ENCODE measurements at places on chromosomes 16 and 17.

- no peak for DNase-seq
These were observed 4.8 kb downstream of the CBLN1 start for GRCh38 chr16:49276646-49277385.

DNA sequence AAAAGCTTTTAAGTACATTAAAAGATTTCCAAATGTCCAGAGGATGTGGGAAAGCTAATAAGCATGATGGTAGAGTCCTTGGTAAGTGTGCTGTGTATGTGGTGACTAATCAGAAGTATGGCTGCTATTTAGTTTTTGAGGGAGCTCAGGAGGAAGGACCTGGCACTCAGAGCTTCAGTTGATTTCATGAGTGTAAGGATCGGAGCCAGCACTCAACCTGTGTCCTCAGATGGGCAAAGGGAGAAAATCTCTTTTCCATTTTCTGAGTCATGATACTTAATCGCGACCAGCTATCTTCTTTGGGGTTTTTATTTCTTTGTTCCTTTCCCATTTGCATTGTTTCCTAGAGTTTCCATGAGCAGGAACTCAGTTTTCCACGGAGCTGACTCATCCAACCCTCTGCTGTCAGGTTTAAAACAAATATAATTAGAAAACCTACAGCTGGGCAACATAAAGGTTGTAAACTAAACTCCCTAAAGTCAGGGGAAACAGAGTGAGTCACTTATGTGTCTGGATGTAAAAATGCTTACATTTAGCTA, 125.4 kb downstream of the MAP2K6 start:
- no peak for DNase-seq

DNA sequence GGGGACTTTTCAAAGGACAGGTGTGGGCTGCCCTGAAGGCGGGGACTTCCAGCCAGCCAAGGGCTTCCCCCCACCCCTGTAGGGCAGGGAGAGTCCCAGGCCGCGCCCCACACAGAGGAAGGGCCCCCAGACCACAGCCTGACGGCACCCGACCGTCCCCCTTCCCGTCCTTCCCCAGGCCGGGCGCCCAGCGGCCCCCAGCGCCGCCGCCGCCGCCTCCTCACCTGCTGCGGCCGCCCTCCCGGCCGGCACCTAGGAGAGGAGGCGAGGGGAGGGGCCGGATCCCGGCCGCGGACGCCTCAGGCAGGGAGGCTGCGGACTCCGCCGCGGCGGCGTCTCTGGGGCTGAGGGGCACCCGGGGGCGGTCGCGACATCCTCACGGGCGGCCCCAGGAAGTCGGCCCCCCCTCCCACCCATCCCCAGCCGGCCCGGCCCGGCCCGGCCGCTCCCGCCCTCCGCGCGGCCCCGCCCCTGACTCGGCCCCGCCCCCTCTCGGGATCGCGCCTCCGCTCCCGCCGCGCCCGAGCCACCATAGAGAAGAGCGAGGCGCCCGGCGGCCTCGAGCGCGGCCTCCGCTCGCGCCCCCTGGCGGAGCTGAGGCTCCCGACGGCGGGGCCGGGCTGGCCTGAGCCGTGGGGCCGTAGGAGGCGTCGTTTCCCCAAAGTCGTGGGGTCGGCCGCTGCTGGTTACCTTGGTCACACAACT, 25.5 kb upstream of the RFFL start:
- peak; percentile 87 for DNase-seq

DNA sequence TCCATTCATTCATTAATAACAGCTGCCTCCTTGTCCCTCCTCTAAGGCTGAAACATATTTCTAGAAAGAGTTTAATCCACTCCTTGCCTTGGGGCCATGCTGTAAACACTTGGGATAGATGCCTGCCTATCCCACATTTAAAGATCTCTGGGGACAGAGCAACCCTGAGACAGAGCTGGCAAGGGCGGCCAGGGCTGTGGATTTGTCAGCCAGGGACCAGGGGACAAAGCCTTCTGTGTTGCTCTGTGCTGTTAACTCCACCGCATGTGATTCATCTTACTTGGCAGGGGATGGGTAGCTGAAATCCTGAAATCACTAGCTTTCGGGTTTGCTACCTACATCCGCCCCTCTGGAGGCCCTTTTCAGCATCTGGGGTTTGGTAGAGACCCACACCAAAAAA, 392.9 kb downstream of the SLC39A11 start:
- no peak for DNase-seq

DNA sequence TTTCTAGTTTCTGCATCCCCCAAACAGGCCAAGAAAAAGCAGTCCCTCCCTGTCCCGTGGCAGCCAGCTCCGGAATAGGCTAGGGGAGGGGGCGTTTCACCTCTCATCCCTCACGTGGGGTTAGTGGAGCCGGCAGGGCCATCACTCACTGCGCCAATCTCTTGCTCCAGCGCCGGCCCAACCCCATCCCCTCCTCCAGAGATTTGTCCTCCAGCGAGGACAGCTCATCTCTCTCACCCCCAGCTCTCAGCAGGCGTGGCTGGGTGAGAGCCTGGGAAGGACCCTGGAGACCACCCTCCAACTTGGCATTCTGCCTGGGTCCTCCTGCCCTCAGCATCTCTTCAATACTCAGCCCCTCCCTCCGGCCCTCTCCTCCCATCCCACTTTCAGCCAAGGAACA, 74.1 kb downstream of the TMEM132E start:
- DNase-seq: no peak

GRCh38 chr17:45371414-45372324, 54.8 kb upstream of the MAP3K14 start:
- no peak for DNase-seq

GRCh38 chr17:20142268-20142667, 133.1 kb downstream of the SPECC1 start:
- DNase-seq: no peak

GRCh38 chr16:55130911-55131310, 193.1 kb upstream of the IRX6 start:
- no peak for DNase-seq

GRCh38 chr17:20200016-20200795, 191.0 kb downstream of the SPECC1 start:
- no peak for DNase-seq

DNA sequence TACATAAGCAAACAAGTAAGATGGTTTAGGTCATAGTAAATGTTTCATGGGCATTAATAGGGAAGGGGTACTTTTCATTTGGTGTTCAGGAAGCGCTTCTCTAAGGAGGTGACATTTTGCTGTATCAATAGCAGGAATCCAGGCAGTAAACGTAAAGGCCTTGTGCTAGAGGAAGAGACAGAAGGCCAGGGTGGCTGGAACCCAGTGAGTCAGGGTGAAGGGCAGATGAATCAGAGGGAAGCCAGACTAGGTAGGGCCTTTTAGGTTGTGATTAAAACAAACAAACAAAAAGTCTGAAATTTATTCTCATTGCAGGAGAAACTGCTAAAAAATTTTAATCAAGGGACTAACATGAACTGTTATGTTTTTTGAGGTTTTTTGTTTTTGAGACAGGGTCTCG, 6.5 kb downstream of the BMERB1 start:
- no peak for DNase-seq

- DNase-seq: no peak
These were observed 235.4 kb upstream of the DYNLRB2 start for GRCh38 chr16:80305410-80305809.

- no peak for DNase-seq
These were observed 220.6 kb downstream of the NTN1 start for GRCh38 chr17:9241774-9242496.

DNA sequence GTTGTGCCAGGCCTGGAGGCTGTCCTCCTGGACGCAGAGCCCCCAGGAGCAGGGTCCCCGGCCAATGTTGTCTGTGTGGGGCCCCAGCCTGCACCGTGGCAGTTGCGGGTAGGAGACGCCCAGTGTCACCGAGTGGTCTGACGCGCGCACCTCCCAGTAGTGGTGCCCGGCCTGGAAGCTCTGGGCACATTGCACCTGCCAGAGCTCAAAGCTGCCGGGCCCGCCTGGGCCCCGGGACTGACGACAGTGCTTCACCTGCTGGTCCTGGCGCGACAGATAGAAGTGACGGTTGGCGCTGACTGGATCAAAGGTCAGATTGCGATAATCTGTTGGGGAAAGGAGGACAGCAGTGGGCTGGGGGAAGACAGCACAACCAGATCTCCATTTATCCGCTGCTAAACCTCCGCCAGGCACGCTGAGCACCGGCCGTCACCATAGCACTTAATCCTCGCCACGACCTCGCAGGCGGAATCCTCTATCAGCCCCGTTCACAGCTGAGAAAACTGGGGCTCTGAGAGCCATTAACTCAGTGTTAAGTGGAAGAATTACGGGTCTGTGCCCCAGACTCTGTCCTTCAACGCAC, 5.6 kb downstream of the TRIM65 start:
- no peak for DNase-seq

GRCh38 chr17:2718150-2718938, 6.8 kb upstream of the CLUH start:
- no peak for DNase-seq

- no peak for DNase-seq
These were observed 114.1 kb downstream of the SPAG9 start for GRCh38 chr17:51006601-51007000.

GRCh38 chr16:35642322-35642835, 2183.0 kb downstream of the TP53TG3F start:
- DNase-seq: no peak

GRCh38 chr16:28589069-28589468, 7.8 kb downstream of the SULT1A2 start:
- DNase-seq: no peak

DNA sequence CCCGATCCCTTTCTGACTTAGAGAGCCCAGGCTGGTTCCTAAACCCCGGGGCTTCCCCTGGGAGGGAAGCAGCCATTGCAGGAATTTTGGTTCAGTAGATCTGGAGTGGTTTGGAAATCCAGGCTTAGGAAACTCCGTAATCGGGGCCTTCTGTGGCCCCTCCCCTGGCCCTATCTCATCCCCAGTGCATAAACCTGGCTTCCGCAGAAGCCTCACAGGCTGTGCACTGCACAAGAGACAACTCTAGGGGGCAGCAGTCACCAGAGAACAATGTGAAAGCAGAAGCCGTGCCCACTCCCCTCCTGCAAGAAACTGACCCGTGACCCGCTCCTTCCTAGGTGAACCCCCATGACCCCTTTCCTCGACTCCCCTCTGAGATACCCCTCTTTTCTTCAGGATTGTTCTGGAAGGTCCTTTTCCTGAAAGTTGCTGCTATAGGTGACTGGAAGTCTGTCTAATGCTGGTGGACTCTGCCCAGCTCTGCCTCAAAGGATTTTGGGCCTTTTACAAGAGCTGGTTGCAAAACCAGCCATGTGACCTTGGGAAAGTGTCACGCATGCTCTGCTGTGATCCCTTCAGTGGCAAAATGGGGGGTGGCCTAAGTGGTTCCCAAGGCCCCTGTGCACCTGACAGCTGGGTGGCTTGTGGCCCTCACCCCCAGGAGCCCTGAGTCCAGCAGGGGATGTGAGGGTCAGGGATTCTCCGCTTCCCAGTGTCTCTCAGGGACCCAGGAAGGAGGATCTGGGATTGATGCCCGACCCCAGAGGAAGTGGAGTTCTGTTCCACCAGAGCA, 14.4 kb downstream of the GUCY2D start:
- peak; percentile 14 for DNase-seq

DNA sequence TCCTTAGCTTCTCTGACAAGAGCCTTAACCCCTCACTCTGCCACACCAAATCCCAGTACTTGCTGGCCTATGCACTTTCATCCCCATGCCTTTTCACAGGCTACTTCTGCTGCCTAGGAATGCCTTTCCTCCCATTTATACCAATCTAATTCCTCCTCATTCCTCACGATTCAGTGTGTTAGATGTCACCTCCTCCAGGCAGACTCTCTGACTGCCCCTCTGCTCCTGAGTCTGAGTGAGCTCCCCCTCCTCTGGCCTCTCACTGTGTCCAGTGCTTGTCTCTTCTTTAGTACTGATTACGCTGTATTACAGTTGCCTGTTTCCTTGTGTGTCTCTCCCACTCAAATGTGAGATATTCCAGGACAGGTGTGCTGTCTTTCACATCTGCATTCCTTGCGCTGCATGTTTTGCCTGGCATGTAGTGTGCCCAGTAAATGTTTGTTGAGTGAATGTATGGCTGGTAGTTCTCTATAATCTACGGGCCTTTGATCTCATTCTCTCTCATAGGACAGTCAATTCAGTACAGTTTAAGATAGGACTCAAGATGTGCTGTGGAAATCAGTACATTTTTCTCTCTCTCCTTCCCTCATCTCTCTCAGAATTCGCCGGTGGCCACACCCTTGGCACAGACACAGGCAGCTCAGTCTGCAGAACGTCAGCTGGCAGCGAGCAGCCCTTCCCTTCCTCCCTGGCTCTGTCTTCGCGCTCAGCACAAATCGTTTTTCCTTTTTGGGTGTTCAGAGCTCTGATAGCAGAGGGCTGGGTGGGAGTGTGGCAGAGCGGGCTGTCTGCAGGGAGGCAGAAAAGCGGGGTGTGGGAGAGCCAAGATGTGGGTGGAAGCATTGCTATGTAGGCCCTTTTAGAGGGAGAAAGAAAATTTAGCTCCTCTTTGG, 18.5 kb downstream of the ARL4D start:
- no peak for DNase-seq

GRCh38 chr17:77218902-77219301, 78.1 kb downstream of the SEC14L1 start:
- DNase-seq: no peak

GRCh38 chr17:73091770-73092522, 542 bp downstream of the SLC39A11 start:
- DNase-seq: no peak

- no peak for DNase-seq
These were observed 145.0 kb upstream of the ASIC2 start for GRCh38 chr17:33438139-33438538.

DNA sequence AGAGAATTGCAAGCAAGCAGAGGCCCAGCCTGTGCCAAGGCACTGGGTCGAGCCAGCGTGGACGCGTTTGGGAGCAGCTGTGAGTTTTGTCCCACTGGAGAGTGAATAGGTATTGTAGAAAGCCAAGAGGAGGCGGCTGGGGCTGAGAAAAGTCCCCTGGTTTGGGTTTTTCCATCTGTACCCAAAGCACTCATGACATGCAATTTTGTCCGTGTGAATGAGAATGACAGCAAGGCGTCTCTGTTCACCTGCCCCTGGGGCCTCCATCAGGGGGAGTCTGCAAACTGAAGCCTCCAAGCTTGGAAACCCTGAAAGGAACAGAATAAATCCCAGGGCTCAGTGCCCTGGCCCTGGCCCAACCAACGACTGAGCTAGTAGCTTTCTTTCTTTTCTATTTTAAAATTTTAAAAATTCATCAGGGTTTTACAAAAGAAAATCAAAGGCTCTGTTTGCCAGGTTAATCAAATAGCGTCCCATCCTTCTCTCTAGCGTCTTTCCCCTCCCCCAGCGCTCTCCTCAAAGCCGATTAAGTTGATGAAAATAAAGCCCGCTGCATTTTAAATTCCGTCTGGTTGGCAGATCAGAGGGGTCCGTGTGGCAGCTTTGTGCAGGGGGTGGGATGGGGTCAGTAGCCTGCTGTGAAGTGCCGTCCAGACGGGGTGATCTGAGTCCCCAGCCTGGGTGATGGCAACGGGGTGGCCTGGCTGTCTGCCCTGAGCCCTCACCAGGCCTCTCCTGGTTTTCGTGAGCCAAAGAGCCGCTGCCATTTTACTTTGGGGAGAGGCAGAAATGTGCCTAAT, 171.0 kb downstream of the KATNIP start:
- no peak for DNase-seq

- no peak for DNase-seq
These were observed 22.5 kb upstream of the MYO15B start for GRCh38 chr17:75565066-75565465.

- DNase-seq: no peak
These were observed 16.3 kb upstream of the RFFL start for GRCh38 chr17:35079547-35080423.

- DNase-seq: no peak
These were observed 147.3 kb downstream of the PCTP start for GRCh38 chr17:55898195-55898594.

- no peak for DNase-seq
These were observed 3.9 kb upstream of the SPATA32 start for GRCh38 chr17:45265821-45266220.

GRCh38 chr17:47207143-47208067, 1.7 kb upstream of the MYL4 start:
- DNase-seq: no peak

GRCh38 chr17:57395721-57396321, 139.5 kb downstream of the MSI2 start:
- DNase-seq: no peak
